ENCODE measurements at places on chromosomes 2 and 18.

- no peak for DNase-seq
Observed at GRCh38 chr2:73939419-73939818, 12.7 kb downstream of the DGUOK start.

- DNase-seq: no peak
Observed at GRCh38 chr18:62720048-62720447, 4.7 kb downstream of the PHLPP1 start.

- DNase-seq: no peak
Observed at GRCh38 chr2:219073413-219074129, 12.8 kb upstream of the IHH start.

GRCh38 chr2:71788186-71788525 is 334.8 kb downstream of the DYSF start:
- DNase-seq: no peak

- no peak for DNase-seq
Observed at GRCh38 chr2:173651891-173652290, 297.2 kb downstream of the CDCA7 start.

GRCh38 chr2:69514819-69515218 is 77.6 kb upstream of the NFU1 start:
- DNase-seq: no peak

GRCh38 chr2:241339839-241340630 is 16.1 kb upstream of the FARP2 start:
- no peak for DNase-seq

DNA sequence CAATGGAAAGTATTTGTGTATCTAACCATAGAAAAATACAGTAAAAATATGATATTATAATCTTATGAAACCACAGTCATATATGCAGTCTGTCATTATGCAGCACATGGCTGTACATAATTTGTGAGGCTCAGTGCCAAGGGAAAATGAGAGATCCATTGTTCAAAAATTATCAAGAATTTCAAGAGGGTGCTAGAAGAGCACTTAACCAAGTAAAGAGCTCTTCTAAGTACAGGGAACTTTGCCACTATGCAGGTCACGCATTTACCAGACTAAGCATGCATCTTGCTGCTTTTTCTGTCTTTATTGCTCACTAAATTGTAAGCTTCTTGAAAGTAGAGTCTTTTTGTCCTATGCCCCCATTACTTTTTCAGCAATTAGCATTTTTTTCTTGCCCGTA is 438.0 kb downstream of the LRP1B start:
- no peak for DNase-seq

- DNase-seq: no peak
Observed at GRCh38 chr18:73283032-73283431, 415.2 kb upstream of the NETO1 start.

- no peak for DNase-seq
Observed at GRCh38 chr2:16931441-16931840, 265.8 kb upstream of the CYRIA start.

- DNase-seq: no peak
Observed at GRCh38 chr18:79211844-79212243, 142.7 kb downstream of the ATP9B start.

DNA sequence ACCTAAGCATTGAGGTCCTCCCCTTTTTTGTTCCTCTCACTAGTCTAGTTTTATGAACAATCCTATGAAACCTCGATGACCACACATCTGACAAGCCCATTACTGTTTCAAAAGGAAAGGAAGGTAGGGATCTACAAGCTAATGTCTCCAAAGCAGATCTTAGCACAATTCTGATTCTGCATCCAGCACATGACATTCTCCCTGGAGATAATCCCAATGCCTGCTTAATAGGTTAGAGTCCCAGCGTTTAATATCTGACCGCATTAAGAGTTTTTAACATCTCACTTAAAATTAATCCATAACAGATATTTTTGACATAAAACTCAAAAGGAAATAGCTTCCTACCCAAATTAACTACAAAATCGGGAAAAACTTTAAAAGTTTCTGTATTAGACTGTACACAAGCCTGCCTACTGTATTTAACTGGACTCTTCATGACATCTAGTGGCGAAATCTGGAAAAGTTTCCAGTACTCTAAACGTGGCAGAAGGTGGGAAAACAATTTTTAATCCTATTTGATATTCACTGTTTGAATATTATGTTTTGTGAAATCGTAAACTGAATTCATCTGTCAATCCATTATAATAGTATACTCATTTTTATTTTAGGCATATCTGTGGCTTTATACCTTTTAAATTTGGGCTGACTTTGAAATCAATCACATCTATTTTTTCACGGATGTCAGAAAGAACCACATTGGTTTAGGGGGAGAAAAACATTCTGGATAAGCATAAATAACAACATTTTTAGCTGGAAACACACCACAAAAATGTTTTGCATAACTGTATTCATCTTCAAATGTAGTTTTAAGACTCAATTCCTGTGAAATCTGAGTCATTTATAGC is 62.4 kb downstream of the TXNL1 start:
- no peak for DNase-seq

DNA sequence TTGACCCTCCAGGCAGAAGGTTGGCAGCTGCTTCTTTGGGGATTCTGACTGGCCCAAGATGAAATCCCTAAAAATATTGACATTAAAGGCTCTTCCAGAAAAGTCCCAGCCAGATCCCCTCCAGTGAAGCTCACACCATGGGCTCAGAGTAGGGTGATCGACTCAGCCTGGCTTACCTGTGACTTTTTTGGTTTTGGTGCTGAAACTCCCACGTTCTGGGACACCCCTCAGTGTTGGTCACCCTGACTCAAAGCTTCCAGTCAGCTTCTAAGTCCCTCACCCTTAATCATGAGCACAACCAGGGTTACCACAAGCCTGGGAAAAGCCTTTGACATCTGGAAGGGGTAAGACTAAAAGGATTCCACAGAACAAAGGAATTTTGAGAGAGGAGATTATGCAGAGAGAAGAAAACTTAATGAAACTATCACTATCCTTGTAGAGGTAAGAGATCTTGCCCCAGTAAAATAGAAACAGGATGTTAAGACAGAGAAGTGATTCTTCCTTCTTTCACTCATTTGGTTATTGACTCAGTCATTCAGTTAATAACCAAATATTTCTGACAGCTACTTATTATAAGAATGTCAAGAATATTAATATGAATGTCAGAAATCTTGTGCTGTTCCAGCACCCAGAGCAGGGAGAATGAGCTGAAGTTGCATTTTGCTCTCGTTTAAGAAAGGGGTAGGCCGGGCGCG is 66.8 kb upstream of the SEC11C start:
- DNase-seq: no peak

DNA sequence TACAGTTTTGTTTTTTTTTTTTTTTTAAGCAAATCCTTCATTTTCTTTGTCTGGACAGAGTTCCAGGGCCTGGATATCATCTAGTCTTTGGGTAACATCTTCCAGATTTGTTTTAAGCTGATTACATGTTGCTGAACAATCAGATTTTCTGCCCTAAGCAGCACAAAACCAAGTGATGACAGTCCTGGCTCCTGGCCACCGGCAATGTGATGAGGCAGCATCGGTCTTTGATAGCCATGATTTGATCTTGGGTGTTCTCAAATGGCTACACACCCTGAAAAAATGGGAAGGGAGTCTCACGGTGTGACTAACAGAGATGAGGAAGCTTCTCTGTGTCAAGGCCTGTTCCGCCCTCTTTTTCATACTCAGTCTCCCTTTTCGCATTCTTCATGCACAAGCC is 708.6 kb upstream of the ZEB2 start:
- DNase-seq: no peak

GRCh38 chr2:15750822-15751329 is 159.2 kb downstream of the DDX1 start:
- no peak for DNase-seq

DNA sequence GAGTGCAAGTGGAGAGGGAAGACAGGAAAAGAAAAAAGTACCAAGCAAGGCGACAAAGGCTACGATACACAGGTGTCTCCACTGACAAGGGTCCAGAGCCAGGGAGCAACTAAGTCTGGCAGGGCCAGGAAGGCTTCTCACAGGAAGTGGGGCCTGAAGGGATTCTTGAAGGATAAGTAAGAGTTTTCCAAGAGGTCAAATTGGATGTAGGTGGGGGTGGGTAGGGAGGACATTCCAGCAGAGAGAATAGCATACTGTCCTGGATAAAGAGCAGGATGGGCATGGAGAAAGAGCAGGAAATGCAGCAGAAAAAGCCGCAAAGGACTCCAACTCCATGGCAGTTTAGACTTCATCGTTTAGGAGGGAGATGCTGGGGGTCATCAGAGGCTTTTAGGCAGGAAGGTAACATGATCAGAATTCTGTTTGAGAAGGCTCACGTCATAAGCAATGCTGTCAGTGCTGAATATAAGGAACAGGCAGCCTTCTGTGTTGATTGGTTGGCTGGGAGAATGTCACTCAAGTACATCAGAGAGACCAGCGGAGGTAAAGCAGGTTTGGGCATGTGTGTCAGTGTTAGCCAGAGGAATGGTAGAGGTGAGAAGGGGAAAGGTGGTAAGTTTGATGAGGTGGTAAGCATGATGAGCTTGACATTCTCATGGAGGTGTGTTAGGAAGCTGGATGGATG is 35.1 kb downstream of the ARHGAP25 start:
- DNase-seq: no peak

- DNase-seq: no peak
Observed at GRCh38 chr2:46315103-46315890, 18.1 kb downstream of the EPAS1 start.

- DNase-seq: peak; percentile 4
Observed at GRCh38 chr2:32627441-32627813, 423 bp upstream of the TTC27 start.

- DNase-seq: no peak
Observed at GRCh38 chr2:132566379-132566778, 103.6 kb downstream of the LYPD1 start.

GRCh38 chr2:46561731-46562450 is 82.5 kb downstream of the TMEM247 start:
- DNase-seq: no peak

GRCh38 chr18:57900906-57901435 is 97.9 kb upstream of the ATP8B1 start:
- DNase-seq: no peak

- DNase-seq: no peak
Observed at GRCh38 chr2:239261796-239262483, 138.9 kb downstream of the HDAC4 start.

GRCh38 chr2:225998116-225998515 is 598.6 kb downstream of the NYAP2 start:
- no peak for DNase-seq

DNA sequence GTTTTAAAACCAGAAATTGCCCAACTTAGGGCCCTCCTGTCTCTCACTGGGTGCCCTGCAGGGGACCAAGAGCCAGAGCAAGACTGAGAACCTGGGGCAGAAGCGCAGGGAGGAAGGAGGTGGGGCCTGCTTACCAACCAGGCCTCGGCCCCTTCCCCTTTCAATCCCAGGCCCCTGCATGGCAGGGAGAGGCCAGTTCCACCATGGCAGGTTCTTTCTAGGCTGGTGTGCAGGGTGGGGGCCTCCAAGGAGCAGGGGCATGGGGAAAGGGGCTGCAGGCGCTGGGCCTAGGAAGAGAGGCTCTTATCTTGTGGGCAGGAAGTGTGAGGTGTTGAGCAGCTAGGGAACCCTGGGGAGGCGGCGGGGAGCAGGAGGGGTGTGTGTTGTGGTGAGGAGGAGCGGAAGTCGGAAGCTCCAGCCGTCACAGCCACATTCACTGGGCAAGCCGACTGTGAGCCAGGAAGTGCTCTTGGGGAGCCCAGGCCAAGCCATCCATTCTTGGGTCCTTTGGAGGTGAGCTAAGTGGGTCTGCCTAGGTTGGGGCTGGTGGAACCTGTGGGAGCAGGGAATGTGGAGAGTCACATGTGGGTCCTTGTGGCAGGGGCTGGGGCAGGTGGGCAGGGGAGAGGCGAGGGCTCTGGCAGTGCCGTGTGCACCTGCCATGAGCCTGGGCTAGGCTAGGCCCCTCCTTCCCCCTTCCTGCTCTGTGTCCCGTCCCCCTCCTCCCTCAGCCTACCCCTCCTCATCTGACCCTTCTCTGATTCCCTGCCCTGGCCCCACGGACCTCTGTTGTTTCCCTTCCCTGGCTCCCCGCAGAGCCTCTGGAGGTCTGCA is at the start of gene PSD4:
Gene PSD4 (plus strand): TSS at position 430 of the 834 bp plus-strand sequence. CDS start 8,486 bp downstream, outside the sequence.
- DNase-seq: peak; percentile 71

GRCh38 chr2:38230756-38231155 is 146.3 kb downstream of the ATL2 start:
- DNase-seq: no peak

DNA sequence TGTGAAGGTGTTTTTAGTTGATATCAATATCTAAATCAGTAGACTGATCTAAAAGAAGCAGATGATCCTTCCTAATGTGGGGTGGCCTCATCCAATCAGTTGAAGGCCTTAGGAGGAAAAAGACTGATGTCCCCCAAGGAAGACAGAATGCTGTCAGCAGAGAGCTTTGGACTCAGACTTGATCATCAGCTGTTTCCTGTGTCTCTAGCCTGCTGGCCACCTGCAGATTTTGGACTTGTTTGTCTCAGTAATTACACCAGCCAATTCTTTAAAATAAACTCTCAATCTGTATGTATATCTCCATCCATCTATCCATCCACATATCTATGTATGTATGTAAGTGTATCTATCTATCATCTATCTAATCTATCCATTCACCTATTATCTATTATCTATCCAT is 301.3 kb downstream of the LPIN1 start:
- DNase-seq: no peak

DNA sequence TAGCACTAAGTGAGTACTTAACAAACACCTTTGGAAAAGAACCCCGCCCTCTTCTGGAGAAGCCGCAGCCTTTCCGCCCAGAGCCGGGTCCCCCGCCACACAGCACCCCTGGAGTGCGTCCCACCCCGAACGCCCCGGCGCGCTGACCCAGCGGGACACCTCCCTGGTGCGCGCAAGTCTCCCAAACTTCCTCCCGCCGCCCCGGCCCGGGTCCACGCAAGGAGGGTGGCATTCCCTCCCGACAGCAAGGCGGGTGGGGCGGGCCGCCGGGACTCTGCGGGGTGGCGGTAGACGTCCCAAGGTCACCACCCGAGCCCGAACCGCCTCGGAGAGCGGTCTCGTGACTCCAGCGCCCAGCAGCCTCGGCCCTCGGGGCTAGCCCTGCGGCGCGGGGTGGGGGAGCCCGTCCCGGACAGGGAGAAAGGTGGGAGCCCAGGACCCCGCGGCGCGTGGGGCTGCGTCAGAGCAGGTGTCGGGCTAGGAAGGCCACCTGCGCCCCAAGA is 598 bp downstream of the CCDC93 start:
- DNase-seq: no peak

DNA sequence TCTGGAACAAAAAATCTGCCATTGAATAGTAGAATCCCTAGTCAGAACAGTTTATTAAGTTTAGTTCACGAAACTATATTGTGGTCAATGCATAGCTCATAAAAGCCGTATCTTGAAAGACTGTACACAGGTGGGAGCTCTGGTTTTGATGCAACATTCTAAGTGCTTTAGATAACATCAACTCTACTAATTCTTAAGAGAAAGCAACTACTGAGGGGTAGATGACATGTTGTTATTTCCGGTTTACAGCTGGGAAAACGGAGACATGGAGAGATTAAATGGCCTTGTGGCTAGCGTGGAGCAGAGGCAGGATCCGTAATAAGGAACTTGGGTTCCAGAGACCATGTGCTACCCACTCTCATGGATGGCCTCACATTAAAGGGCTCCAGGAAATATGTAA is 4.2 kb upstream of the ITGA6 start:
- DNase-seq: no peak

Data from stimulated activated CD8-positive, alpha-beta memory T cell treated with anti-CD3 and anti-CD28 coated beads, Interleukin-7, amount 100 ng/mL, for 1 hour (primary cell).